ENCODE measurements at places on chromosomes 6 and 20.

DNA sequence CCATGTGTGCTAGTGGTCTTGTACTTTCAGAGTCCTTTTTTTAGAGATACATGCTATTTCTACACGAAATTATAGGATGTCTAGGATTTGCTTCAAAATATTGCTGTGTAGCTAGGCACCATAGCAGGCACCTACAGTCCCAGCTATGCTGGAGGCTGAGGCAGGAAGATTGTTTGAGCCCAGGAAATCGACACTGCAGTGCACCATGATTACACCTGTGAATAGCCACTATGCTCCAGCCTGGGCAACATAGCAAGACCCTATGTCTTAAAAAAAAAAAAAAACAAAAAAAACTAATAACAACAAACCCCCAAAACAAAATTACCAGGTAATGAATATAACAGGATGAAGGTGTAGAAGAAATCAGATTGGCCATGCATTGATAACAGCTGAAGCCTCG, 121.7 kb downstream of the NFATC2 start:
- DNase-seq = no peak

GRCh38 chr6:5103250-5103649, 18.1 kb downstream of the PPP1R3G start:
- DNase-seq = no peak

DNA sequence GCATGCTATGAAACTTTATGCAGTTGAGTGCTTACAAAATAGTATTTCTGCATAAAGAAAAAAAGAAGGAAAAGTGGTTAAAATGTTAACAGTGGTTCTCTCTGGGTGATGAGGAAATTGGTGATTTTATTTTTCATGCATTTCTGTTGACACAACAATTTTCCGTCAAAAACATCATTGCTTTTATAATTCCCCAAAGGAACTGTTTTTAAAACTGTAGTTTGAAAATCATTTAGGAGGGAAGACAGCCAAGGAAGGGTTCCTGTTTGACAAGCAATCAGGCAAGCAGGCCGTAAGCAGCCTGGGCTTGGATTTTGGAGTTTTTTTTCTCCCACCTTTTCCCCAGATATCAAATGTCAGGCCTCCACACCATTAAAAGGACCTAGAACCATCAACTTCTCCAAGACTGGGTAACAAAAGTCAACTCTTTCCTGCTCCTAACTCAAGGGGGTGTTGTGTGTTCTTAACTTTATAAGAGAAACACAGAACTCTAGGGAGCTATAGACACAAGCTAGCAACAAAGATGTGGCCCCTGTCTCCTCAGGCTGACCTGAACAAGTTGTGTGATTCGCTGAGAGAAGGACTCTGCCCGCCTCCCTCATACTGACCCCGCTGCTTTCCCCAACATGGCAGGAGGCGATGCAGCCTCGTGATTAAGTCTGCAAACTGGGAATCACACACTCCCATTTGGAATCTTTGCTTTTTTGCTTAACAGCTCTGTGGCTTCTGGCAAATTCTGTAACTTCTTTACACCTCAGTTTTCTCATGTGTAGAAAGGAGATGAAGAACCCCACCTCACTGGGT, 146.6 kb downstream of the BCAS1 start:
- no peak for DNase-seq

- DNase-seq = no peak
These were observed 70.0 kb upstream of the SUPT3H start for GRCh38 chr6:45447716-45448115.

- no peak for DNase-seq
These were observed 54.4 kb upstream of the CEP85L start for GRCh38 chr6:118705544-118706491.

GRCh38 chr6:145017516-145017915, 717.8 kb downstream of the EPM2A start:
- no peak for DNase-seq

DNA sequence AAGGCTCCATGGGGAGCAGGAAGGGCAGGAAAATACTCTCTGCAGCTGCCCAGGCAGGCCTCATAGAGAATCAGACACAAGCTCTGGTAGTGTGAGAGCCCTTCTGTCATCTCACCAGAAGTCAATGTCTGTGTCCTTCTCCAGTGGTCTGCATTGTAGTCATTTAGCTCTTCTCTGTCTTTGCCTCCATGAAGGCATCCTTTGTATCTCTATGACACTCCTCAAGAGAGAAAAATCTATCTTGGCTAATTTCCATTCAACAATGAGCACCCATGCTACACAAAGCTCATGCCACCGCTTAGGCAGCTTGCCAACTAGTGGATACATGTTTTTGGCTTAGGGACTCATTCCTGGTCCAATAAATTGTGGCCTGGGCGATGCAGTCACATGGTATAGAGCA, 92.1 kb downstream of the RNF217 start:
- DNase-seq = no peak

- no peak for DNase-seq
These were observed 798.3 kb upstream of the SLC35B3 start for GRCh38 chr6:9233686-9234085.

DNA sequence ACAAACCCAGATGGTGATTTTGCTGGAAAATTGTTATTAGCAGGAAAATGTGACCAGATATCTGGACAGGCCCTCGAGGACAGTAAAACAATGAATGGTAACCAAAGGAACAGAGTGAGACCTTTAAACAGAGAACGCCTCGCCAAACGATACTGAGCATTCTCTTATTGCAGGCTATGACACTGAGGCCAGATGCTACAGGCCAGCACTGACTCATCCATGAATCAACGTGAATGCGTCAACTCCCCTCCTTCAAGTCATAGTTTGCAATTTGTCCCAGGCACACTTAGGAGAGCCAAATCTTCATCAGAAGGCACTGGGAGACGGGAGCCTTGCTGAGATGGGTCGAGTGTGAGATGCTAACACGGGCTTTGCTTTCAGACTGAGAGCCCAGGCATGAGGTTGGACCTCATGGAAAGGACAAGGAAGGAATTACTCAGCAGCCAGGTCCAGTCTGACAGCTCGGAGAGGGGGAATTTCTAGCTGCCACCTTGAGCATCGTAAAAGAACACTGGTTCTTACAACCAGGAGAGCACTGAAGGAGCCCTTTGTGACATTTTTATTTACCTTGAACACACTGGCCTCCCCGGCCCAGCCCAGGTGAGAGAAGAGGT, 60.7 kb downstream of the BMP7 start:
- no peak for DNase-seq

DNA sequence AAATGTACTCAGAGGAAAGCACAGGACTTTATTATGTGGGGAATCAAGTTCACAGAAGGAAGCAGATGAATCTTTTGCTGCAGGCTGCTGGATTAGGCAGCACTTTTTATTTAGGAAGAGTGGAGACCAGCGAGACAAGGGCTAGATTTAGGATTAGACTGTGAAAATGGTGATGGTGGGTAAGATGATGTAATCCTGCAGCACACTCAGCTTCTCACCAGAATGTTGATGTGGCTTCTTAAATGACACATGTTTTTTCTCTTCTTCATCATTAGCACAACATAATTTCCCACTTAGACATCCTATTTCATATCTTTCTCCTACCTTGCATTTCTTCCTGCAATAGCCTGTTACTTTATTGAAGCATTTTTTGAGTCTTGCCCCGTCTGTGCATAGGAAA, 1.8 kb downstream of the DEFB128 start:
- no peak for DNase-seq

GRCh38 chr6:49526598-49526997, 23.9 kb upstream of the C6orf141 start:
- no peak for DNase-seq

- no peak for DNase-seq
These were observed 37.1 kb upstream of the TFAP2A start for GRCh38 chr6:10451828-10452509.

GRCh38 chr6:112603726-112604125, 256.6 kb downstream of the RFPL4B start:
- DNase-seq = no peak

- DNase-seq = no peak
These were observed 157.4 kb upstream of the BMP5 start for GRCh38 chr6:56032715-56033260.

DNA sequence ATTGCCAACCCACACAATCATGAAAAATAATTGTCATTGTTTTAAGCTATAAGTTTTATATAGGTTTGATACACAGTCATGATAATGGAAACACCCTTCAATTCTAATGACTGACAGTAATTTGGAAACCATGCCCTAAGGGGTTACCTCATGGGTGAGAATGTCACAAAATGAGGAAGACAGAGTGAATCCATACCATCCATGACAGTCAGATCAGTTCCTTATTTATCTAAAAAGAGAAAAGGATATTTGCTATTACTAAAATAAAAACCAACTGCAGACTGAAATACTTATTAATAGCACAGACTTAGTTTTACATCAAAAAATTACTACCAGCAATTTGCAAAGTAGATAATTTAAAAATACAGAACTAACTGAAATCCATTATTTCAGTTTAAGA, 437.8 kb downstream of the UTRN start:
- DNase-seq = no peak

DNA sequence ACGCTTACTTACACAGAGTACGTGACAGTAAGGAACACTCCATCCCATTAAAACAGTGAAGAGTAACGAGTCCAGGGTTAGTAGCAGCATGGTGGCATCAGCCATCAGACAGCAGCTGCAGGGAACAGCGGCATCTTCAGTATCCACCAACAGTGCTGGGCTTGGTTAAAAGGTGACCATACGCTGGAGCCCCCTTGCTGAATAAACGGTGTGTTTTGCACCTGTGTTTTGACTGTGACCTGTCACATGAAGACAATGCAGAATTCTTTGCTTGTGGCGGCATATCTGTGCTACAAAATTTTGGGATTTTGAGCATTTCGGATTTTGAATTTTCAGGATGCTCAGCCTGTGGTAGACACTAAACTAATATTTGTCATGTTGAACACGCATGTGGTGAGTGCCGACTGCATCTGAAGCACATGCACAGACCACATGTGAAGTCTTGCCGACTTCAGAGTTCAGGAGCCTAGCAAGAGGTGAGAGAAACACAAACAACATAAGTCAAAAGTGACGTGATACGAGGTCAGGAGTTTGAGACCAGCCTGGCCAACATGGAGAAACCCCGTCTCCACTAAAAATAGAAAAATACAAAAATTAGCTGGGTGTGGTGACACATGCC, 69.3 kb upstream of the FRMD1 start:
- no peak for DNase-seq

DNA sequence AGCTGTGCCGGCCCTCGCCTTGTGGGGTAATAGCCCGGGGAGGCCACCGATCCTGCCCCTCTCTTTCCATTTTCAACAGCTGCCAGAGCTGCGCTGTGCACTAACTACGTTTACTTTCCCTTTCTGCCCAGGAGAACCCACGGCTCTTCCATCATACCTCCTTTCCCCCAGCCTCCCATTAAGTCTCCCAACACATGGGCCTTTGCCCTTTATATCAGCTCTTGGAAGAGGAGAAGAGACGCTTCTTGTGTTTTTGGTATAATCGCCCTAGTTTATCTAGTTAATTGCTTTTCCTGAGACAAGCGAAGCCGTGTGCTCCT, 637 bp downstream of the UBR2 start:
- no peak for DNase-seq

DNA sequence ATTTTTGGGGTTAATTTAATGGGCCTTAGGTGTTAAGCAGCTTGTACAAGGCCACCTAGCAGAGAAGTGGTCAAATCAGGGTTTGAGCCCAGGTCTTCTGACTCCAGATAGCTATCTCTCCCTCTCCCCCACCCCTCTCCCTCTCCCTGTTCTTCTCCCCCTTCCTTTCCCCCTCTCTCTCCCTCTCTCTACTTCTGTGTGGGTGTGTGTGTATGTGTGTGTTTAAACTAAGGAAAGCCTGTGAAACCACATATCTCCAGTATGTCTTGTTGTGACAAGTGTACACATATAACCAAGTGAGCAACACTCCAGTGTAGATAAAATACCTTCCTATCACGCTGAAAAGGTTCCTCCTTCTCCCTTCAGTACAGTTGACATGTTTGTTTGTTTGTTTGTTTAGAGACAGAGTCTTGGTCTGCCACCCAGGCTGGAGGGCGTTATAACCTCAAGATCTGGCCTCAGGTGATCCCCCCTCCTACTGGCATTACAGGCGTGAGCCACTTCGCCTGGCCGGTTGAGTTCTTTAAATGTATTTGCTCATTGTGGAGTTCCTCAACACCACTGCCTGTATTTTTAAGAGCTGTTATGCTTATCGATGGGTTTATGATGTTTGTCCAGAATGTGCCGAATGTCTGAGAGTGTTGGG, 140.4 kb downstream of the JARID2 start:
- no peak for DNase-seq

DNA sequence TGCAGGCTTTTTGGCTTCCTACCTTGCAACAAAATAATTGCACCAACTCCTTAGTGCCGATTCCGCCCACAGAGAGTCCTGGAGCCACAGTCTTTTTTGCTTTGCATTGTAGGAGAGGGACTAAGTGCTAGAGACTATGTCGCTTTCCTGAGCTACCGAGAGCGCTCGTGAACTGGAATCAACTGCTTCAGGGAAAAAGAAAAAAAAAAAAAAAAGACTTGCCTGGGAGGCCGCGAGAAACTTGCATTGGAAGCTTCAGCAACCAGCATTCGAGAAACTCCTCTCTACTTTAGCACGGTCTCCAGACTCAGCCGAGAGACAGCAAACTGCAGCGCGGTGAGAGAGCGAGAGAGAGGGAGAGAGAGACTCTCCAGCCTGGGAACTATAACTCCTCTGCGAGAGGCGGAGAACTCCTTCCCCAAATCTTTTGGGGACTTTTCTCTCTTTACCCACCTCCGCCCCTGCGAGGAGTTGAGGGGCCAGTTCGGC, 420 bp downstream of the SOX4 start:
- DNase-seq = no peak

DNA sequence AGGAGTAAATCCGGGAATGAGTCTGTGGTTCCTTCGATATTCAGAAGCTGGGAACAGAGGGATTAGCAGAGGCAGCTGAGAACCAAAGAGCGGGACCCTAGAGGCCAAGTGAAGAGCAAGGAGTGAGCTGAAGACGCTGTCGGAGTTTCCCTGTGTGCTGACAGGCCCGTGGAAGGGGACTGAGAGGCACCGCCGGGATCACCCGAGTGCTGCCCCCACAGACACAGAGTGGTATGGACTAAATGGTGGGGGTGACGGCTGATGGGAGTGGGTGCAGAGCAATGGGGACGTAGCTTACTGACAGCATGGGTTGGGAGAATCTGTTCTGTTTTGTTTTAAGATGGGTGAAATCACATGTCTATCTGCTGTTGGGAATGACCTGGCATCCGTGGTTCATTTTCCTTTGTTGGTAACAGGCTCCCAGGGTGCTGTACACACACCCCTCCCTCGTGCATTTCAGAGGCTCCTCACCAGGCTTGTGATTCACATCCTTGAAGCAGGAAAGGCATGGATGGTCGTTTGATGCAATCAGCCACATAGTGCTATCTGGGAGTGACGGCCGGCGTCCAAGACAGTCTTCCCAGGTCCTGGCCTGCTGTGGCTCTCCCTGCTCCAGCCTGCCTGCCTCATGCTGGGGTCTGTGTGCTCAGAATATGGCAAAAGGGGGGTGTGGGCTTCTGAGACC, 97.4 kb downstream of the THBS2 start:
- no peak for DNase-seq

DNA sequence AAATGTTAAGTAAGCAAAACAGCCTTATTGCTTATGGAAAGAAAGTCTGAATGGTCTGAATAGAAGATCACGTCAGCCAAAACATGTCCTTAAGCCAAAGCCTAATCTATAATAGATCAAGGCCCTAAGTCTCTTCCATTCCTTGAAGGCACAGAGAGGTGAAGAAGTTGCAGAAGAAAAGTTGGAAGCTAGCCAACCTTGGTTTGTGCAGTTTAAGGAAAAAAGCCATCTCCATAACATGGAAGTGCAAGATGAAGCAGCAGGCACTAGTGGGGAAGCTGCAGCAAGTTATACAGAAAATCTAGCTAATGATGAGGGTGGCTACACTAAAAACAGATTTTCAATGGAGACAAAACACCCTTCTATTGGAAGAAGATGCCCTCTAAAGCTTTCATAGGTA, 29.1 kb downstream of the LRRN4 start:
- no peak for DNase-seq

GRCh38 chr20:37240337-37241067, 21.1 kb downstream of the GHRH start:
- no peak for DNase-seq
